ENCODE measurements at places on chromosomes 1 and 21.

DNA sequence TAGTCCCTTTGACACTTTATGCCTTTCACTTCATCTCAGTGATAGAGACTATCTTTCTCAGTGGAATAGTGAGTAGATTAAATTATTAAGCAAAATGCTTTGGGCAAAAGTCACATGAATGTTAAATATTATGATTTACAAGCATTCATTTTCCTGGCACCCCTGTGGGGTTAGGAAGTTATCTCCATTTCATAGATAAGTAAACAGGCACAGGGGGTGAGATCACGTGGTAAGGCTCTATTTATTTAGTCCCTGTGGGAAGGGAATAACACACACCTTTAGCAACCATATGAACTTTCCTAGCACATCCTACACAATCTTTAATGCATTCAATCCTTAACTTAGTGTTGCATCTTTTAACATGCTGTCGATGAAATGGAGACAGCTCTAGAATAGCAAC is 12.3 kb downstream of the PSMB2 start:
- DNase-seq: no peak

DNA sequence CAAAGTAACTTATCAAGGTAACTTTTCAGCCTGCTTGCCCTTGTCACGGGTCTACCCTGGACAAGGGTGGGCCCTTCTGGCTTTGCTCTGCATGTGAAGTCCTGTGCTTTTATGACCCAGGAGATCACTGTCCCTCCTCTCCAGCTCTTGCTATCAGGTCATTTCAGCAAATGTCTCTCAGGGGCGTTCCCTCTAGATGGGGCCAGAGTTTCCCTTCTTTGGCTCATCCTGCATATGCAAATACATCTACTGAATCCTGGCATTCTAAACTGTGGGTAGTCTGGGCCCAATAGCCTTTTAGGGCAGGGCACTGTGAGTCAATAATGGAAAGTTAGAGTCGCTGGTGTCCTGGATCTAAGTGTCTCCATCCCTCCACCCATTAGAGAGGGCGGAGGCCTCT is 366.9 kb upstream of the USP24 start:
- no peak for DNase-seq

DNA sequence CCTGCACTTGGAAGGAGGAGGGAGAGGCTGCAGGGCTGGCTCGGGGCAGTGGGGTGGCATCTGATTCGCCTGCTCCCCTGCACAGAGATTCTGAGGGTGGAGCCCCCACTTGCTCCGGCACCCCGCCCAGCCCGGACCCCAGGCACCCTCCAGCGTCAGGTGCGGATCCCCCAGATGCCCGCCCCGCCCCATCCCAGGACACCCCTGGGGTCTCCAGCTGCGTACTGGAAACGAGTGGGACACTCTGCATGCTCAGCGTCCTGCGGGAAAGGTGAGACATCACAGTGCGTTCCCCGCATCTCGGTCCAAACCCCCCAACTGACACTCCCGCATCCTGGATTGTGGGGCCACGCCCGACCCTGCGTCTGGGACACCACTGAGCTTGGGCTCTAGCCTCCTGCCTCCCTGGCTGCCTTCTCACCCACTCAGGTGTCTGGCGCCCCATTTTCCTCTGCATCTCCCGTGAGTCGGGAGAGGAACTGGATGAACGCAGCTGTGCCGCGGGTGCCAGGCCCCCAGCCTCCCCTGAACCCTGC is 7.9 kb downstream of the ADAMTSL4 start:
- no peak for DNase-seq

GRCh38 chr1:113396585-113396984 is 6.3 kb downstream of the MAGI3 start:
- no peak for DNase-seq

- no peak for DNase-seq
Observed at GRCh38 chr1:1167398-1167821, 6.3 kb upstream of the TTLL10 start.

DNA sequence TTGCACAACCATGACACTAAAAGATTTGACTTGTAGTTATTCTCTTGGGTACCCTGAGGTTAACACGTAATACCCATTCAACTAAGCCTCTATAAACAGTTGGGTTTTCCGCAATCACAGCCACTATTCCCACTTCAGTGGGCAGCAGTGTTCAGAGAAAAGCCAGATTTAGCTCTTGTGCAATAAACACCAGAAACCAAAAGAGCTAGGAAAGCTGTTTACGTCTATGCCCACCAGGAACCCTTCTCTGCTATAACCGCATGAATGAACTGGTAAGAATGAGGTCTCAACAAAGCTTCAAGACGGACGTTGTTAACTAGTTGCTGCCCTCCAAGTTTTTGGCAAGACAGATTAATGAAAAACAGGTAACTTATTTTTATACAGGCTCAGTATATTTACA is 101.3 kb downstream of the SLC45A1 start:
- no peak for DNase-seq

GRCh38 chr1:108814343-108815125 is 42.4 kb downstream of the AKNAD1 start:
- DNase-seq: no peak

- DNase-seq: no peak
Observed at GRCh38 chr1:212743901-212744475, 44.3 kb upstream of the BATF3 start.

DNA sequence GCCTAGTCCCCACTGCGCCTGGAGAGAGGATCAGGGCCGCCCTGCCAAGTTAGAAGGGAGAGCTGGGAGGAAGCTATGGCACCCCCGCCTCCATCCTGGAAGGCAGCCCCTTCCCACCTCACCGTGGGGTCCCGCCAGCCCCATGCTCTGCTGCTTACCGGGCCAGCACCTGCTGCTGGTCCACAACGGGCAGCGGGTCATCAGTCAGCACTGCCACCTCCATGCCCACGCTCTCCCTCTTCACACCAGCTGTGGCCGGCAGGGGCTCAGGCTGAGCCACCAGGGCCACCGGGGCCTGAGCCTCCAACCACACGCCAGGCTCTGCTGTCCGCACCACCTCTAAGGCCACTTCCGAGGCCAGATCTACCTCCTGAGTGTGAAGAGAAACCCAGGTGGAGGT is 23.5 kb upstream of the DDOST start:
- DNase-seq: no peak

DNA sequence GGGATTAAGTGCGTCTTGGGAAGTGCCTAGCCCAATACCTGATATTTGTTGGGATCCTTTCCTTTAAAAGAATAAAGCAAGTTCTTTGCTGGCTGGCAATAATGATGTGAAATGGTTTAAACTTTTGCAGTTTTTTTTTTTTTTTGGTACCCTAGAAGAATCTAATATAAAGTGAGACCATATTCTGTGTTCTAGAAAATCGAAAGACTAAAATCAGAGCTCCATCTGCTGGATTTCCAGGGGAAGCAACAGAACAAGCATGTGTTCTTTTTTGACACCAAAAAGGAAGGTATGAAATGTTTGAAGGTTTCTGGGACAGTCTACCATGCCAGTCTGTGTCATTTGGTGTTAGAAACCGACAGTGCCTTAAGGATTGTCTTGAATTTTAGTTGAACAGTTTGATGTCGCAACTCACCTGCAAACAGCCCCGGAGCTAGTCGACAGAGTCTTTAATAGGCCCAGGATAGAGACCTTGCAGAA is 6.4 kb downstream of the UTP11 start:
- no peak for DNase-seq

DNA sequence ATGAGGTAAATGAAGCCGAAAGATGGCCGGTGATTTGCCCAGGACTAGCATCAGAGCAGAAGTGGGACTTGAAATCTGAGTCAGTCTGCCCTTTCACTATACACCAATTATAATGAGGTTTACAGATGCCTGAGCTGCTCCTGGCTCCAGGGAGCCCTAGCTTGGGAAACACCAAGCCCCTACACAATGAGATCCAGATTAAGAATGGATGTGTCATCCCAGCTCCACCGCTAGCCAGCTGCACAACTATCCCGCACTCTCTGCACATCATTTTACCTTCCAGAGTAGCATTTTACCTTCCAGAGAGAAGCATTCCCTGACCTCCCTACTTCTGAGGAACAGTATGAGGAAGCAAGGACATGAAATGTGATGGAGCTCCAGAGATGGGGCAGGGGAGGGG is 27.0 kb downstream of the SERTAD4 start:
- no peak for DNase-seq

- DNase-seq: no peak
Observed at GRCh38 chr1:115794976-115795639, 26.6 kb upstream of the CASQ2 start.

DNA sequence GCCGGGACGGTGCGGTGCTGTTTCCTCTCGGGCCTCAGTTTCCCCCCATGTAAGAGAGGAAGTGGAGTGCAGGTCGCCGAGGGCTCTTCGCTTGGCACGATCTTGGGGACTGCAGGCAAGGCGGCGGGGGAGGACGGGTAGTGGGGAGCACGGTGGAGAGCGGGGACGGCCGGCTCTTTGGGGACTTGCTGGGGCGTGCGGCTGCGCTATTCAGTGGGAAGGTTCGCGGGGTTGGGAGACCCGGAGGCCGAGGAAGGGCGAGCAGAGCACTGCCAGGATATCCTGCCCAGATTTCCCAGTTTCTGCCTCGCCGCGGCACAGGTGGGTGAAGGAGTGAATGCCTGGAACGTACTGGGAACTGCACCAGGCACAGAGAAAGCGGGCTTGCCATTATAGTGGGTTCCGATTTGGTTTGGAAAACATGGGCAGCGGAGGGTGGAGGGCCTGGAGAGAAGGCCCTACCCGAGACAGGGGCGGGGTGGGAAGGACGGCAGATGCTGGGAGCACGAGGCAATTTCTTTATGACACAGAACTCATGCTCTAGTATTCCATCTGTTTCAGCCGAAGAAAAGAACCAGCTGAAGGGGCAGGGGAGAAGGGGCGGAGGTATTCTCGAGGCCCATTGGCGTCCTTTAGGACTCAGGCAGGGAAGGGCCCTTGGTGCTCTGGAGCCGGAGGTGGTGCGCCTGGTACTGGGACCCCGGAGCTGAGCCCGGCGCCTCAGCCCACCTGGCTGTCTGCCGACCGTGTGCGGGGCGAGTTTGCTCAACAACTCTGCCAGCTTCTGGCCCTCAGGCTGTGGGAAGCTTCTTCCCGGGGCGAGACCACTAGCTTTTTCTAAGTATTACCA is 960 bp downstream of the PCSK9 start:
- DNase-seq: no peak

DNA sequence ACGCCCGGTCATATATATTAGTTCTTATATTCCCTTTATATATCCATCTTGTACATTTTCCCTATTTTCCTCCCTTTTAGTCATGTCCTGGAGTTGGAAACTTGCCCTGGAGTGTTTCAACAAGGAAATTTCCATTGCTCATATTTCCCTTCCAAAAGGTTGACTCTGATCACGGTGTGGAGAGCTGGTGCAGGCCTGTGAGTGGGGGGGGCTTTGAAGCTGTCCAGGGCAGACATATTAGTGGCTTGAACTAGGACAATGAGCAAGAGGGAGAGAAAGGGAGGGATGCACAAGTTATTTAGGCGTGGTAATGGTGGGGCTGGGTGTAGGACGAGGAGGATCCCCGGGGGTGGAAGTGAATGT is 30.4 kb upstream of the TMEM61 start:
- no peak for DNase-seq

DNA sequence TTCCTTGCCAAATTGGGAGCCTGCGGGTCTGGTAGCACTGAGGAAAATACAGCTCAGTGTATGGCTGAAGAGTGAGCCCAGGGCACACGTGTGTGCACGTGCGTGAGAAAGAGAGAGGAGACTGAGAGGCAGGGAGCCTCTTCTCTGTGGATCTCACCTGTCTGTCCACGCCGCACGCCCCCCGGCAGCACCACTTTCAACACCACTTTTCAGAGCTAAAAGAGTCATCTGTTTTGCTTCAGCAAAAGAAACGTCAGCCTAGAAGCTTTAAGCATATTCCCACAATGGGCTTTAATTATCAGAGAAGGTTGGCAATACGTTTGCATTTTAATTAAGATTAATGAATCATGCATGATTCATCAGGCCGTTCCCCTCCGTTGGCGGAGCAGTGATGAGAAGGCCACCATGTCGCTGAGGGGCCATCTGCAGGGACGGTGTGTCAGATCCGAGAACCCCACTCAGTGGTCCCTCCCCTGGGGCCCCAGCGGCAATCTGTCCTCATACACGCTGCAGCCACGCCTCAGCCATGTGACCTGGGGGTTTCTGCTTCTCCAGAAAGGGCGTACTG is 56.8 kb downstream of the SIK1 start:
- no peak for DNase-seq

DNA sequence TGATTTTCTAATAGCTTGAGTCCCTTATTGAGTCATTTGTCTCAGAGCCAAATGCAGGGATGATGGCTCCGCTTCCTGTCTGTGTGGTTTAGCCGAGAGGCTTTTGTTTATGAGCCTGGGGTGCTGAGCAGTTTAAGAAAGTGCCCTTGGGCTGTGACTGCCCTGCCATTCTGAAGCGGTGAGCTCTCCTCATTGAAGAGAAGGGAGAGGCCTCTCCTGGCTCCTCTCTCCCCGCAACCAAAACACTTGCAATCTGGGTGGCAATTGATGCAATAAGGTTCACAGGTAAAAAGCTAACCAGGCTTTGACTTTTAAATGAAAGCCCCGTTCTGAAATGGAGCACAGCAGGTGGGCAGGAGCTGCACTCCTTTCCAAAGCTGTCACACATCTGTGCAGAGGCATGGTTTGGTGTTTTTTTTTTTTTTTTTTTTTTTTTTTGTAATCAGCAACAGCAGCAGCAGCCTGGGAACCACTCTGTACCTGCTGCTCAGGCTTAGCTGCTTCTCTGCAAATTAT is 403.7 kb downstream of the SIPA1L2 start:
- no peak for DNase-seq

- no peak for DNase-seq
Observed at GRCh38 chr1:8420318-8420717, 102.4 kb downstream of the SLC45A1 start.

- no peak for DNase-seq
Observed at GRCh38 chr1:227325156-227325555, 6.9 kb upstream of the CDC42BPA start.

- DNase-seq: no peak
Observed at GRCh38 chr1:75855010-75855409, 58.3 kb downstream of the MSH4 start.

GRCh38 chr1:227543283-227544066 is 19.9 kb upstream of the ZNF678 start:
- no peak for DNase-seq

- no peak for DNase-seq
Observed at GRCh38 chr21:46482225-46482845, 23.6 kb downstream of the DIP2A start.

GRCh38 chr1:217021956-217022355 is 298.7 kb upstream of the ESRRG start:
- DNase-seq: no peak

GRCh38 chr21:35147439-35147838 is 98.3 kb upstream of the RUNX1 start:
- no peak for DNase-seq

GRCh38 chr1:6962996-6963911 is 178.0 kb downstream of the CAMTA1 start:
- DNase-seq: peak; percentile 82

GRCh38 chr1:165828103-165828668 is 772 bp downstream of the UCK2 start:
- DNase-seq: peak; percentile 56
